ENCODE measurements at places on chromosomes 7 and 10.

GRCh38 chr7:100588438-100588837, 2.3 kb downstream of the FBXO24 start:
- DNase-seq, result no peak

GRCh38 chr7:43303740-43304241, 191.3 kb downstream of the HECW1 start:
- DNase-seq, result no peak

GRCh38 chr10:49592726-49593563, 17.2 kb upstream of the SLC18A3 start:
- DNase-seq, result peak; percentile 51

DNA sequence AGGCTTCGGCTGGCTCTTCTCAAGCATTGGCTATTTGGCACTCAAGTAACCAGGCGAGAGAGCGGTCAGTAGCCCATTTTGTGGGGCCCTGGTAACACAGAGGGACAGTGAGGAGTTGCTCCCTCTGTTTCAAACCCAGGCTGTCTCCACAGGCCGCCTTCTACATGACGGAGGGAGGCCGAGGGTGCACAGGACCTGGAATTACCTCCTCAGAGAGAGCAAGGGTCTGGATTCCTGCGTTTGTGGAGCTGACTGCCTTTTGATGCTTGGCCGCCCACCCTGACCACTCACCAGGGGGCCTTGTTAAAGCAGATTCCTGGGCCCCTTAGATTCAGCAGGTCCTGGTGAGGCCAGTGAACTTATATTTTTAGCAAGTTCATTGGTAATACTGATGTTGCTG, 12.3 kb downstream of the UPP1 start:
- no peak for DNase-seq

DNA sequence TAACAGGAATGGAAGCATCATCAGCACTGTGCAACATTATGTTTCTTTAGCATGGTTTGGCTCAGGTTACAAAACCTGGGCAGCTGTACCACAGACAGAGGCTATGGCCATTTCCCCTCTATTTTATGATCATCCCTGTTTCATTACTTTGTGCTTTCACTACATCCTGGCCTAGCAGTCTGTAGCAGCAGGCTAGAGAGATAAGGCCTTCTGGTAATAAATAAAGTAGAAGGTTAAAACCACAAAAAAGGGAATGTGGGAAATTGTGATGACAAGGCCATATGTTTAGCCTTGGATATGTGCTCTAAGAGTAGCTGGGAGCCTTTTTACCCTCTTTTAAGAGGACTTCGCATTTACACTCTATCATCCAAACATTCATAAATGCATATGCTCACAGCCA, 266.2 kb upstream of the PHF14 start:
- no peak for DNase-seq

GRCh38 chr10:133264461-133264860, 12.2 kb downstream of the ADAM8 start:
- no peak for DNase-seq

- no peak for DNase-seq
These were observed 5.4 kb downstream of the RAB11FIP2 start for GRCh38 chr10:118041316-118041715.

DNA sequence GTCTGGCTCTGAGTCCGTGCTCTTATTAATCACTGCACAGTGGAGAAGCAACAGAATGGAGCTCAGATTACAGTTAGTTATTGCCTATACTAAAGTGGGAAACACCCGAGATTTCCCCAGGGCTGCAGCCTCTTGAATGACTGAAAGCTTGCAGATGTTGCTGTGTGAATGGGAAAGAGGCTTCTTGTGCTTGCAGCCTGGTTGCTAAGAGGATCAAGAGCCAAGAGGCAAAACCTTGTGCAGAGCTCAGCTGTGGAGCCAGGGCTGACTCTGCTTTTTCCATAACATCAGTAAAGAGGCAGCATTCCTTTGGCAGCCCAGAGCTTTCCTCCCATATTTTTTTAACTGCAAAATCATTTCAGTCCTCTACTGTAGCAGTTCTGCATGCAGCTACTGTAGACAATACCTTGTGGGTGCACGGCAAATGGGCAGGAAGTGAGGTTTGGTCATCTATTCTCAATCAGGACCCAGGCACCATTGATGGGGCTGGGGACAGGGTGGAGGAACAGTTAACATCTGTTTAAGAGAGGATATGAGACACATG, 86.5 kb downstream of the RALA start:
- no peak for DNase-seq

- DNase-seq, result no peak
These were observed 84.4 kb downstream of the EBF3 start for GRCh38 chr10:129879655-129880054.

DNA sequence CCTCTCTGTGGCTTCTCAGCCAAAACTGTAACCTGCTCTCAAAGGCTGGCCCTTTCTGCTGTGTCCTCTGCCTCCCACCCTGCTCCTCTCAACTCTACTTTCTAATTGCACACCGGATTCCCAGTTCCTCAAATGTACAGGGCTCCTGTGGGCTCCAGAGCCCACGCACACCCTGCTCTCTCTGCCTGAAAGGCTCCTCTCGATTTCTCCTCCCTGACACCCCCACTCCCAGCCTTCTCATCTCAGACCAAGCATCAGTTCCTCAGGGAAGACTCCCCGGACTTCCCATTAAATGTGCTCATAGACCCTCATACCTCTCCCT, 111.7 kb upstream of the STEAP1B start:
- no peak for DNase-seq

- DNase-seq, result no peak
These were observed 48.4 kb downstream of the SEPTIN7 start for GRCh38 chr7:35849158-35849831.

GRCh38 chr7:66379542-66380160, 174.5 kb downstream of the TPST1 start:
- DNase-seq, result no peak

DNA sequence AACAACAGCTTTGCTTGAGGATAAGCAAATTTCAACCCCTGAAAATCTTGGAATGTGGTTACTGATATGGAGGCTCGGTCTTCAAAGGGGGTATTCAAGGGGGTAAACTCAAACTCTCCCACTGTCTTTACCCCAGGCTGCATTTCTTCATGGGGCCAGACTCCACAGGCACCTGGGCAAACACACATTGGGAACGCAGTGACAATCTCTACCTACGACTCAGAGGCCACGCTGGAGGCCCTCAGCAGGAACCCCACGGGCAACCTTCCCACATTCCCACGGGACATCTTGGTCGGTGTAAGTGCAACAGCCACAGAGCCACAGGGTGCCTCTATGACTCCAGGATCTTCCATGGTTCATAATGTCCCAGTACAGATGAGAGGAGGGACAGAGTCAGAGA, 2.2 kb upstream of the INSIG1 start:
- DNase-seq, result no peak

GRCh38 chr10:20593649-20594048, 303.5 kb downstream of the NEBL start:
- no peak for DNase-seq

DNA sequence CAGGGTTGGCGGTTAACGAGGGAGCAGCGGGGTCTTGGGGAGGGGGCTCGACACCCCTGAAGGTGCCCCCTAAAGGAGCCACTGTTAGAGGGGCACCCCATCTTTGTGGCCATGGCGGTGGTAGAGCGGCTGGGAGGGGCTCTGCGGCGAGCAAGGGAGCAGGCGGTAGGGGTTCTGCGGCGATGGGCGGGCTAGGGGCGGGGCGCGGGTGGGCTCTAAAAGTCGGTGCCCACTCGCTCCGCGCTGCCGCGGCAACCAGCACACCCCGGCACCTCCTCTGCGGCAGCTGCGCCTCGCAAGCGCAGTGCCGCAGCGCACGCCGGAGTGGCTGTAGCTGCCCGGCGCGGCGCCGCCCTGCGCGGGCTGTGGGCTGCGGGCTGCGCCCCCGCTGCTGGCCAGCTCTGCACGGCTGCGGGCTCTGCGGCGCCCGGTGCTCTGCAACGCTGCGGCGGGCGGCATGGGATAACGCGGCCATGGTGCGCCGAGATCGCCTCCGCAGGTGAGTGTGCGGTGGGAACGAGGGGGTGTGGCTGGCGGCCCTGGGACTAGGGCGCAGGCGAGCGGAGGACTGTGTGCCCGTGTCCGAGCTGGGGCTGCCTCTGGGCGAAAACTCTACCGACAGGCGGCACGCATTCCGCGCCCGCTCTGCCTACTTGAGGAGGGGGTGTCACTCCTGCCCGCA, at the start of gene MEST:
Gene MEST (plus strand): TSS at position 245 of the 682 bp plus-strand sequence. CDS start 229 bp downstream, at position 474.
- no peak for DNase-seq

GRCh38 chr10:12846718-12847117, 154.8 kb downstream of the CCDC3 start:
- no peak for DNase-seq

DNA sequence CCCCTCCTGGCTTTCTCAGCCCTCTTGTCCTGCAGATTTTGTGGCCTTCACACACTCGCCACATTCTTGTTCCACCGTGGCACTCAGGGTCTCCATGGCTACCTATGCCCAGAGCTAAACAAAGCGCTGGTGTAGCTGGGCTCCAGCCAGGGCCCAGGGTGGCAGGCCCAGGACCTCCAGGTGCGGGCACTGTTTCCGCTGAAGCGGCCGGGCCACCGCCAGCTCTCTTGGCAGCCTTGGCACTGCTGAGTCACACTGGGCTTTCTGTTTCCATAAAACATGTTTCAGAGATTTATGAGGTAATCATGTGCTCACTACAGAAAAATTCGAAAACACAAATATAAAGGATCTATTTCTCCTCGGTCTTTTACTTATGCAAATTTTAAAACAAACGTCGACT, 51.3 kb downstream of the AOC1 start:
- no peak for DNase-seq

DNA sequence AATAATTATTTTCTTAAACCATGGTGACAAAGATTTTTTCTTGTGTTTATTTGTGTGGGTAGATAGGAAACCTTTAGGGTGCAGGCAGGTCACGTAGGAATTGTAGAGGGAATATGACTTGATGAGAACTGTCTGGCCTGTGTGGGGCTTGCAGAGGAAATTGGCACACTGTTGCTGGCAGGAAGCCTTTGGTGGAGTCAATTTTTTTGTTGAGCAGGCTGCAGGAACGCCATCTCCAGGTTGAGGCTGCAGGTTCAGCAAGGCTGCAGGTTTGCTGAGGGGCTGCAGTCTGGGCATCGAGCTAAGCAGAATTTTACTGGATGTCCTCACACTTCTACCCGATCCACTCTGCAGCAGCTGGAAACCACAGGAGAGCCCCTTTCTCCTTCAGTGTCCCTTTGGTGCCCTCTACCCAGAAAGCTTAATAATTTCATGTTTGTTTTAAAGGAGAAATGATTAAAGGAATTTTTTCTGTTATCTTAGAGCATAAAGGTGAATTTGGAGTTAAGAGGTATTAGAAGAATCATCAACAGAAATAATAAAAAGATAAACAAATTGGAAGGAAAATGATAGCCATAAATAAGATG, 37.0 kb downstream of the TBC1D12 start:
- DNase-seq, result no peak

- no peak for DNase-seq
These were observed 339.2 kb upstream of the PODXL start for GRCh38 chr7:131895541-131896164.

DNA sequence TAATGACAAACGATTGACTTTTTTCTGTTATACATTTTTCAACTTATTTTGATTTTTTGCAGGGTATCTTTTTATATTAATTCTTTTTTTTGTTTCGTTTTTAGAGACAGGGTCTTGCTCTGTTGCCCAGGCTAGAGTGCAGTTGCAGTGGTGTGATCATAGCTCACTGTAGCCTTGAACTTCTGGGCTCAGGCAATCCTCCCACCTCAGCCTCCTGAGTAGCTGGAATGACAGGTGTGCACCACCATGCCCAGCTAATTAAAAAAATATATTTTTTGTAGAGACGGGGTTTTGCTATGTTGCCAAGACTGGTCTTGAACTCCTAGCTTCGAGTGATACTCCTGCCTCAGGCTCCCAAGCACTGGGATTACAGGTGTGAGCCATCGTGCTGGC, 601.3 kb downstream of the PARD3 start:
- DNase-seq, result no peak

DNA sequence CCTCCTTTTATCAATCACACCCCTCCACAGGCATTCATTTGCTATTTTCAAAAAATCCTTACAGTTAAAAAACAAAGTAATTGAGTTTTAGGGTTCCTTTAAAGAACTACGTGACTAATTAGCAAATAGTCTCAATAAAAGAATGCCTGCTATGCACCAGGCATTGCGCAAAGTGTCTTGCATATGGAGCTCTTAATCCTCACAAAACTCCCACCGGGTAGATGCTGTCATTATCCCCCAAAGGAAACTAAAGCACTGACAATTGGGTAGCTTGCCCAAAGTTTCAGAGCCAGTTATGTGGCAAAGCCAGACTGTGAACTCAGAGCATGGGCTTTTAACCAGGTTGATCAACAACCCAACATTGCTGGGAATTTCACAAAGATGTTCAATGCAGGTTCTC, 305.7 kb downstream of the ELMO1 start:
- DNase-seq, result no peak

GRCh38 chr7:38760226-38760625, 129.1 kb upstream of the AMPH start:
- no peak for DNase-seq

DNA sequence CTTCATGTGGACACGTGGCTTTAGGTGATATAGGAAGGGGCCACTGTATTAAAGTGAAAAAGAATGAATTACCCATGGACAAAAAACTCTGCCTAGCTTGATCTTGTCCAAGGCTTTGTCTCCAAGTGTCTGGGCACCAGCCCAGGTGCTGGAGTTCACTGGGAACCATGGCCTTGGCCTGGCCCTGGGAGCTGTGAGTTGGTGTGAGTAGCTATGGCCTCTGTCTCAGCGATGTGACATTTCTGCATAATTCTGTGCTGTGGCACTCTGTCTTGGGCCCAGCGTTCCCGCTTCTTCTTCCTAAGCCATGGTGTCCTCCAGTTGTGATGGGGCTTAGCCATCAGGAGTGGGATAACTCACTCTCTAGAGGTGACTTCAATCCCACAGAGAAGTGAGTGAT, 119.0 kb upstream of the PPP2R2D start:
- no peak for DNase-seq

GRCh38 chr7:27176524-27176845, 2.4 kb upstream of the HOXA10 start:
- DNase-seq, result no peak

DNA sequence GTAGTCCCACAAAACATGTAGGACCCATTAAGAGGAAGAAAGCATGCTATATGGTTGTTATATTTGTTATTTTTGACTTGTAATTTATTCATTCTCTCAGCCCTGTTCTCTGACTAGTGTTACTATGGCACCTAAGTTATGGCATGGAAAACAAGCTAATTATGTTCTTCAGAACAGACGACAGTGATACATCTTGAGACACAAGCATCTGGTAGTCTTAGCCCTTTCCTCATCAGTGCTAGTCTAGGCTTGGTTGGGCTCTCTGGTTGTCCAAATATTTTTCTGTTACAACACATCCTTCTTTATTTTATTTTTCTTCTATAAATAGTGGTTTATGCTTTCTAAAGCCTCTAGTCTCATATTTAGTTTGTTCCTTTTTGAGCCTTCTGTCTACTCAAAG, 308.3 kb upstream of the KAT6B start:
- no peak for DNase-seq

DNA sequence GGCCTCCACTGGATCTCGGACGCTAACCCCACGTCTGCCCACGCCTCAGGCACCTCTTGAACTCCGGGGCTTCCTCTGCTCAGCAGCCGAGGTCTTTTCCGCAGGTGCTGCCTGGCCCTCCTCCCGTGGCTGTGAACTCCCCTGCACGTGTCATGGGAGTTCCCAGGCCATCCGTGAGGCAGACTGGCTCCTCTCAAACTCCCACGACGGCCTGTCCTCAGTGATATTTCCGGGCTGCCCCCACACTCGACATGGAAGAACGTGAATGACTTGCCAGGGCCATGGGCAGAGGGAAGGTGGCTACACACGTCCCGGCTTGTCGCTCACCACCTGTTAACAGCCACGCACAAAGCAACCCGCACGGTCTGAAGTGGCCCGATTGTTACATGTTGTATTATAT, 110.9 kb downstream of the ADARB2 start:
- no peak for DNase-seq

Measured in GM18507 (cell line).